Bronchial epithelial cell (primary cell): ENCODE measurements at places on chromosomes 16 and 17.

DNA sequence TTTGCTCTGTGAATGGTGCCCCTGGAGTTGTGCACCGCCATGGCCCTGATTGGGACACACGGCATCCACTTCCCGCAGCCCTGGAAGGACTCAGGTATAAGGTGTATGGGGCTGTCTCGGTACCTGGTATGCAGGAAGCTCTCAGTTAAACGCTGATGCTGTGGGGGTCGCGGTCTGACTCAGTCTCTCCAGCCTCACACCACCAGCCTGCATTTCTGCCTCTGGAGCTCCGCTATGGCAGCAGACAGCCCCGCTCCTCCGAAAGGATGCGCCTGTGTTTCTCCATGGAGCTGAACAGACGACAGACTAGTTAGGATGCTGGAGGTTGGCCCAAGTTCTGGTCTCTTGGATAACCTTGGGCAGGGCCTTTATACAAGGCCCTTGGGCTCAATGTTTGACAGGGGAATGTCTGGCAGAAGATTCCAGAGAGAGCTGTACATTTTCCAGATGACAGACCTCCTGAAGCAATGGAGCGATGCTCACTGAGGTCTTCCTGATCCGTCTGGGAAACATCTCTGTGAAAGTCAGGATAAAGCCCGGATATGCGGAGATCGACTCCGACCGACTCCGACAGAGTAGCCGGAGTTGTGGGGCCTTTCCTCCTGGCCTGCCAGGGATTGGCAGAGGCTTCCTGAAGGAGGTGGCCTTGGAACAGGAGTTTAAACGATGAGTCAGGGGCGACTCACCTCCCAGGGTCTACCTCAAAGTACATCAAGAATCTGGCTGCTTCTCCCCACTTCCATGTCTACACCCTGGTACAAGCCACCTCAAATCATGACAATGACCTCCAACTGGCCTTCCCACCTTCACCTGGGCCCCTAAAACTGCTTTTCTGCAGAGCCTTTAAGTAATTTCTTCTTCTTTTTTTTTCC is 21.9 kb upstream of the BCAR1 start:
- peak; percentile 70 for DNase-seq

- DNase-seq = no peak
These were observed 795 bp upstream of the HBM start for GRCh38 chr16:164827-165538.

GRCh38 chr16:4060009-4060408 is 56.2 kb downstream of the ADCY9 start:
- DNase-seq = no peak

DNA sequence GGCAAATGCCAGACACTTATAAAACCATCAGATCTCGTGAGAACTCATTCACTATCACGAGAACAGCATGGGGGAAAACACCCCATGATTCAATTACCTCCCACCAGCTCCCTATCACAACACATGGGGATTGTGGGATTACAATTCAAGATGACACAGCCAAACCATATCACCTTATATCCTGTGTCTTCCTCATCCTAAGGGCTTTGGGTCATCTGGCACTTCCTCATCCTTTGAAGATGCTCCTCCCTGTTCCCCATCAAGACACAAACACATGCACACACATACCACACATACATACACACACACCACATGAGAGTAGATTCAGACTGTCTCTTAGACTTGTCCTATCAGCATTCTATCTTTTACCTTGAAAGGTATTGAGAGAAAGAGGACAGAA is 2.8 kb upstream of the PMFBP1 start:
- DNase-seq = no peak

DNA sequence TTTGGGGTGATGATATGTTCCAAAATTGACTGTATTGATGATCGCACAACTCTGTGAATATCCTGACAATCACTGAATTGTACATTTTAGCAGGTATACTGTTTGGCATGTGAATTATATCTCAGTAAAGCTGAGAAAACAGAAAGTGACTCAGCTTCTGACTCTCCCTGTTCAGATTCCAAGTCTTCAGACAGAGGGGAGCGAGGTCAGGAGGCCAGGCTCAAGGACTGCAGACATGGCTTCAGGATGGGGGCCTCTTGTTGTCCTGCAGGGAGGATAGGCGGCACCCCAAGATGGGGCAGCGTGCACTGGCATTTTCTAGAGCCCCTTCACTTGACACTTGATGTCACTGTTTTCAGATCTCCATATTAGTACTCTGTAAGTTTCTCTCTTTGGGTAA is 45.6 kb downstream of the KNOP1 start:
- DNase-seq = peak; percentile 21

- peak; percentile 40 for DNase-seq
These were observed 71.0 kb upstream of the ATF7IP2 start for GRCh38 chr16:10314811-10315210.

DNA sequence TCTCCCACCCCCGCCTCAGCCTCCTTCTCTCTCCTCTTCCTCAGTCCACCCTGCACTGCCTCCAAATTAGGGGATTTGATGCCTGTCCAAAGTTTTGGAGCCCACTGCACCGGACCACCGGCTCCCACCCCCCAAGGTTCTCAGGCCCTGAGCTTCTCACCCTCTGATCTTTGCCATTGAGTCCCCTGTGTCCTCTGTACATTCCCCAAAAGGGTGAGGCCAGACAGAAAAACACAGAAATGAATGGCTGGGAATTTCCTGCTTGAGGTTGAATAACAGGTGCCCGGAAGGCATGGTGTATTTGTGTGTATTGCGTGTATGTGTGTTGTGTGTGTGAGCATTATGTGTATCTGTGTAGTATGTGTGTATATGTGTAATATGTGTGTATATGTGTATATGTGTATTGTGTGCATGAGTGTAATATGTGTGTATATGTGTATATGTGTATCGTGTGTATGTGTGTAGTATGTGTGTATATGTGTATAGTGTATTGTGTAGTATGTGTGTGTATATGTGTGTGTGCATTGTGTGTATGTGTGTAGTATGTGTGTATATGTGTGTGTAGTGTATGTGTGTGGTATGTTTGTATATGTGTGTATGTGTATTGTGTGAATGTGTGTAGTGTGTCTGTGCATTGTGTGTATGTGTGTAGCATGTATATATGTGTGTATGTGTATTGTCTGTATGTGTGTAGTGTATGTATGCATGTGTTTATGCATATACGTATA is 16.0 kb upstream of the CCL17 start:
- DNase-seq = peak; percentile 39

- DNase-seq = peak; percentile 28
These were observed 1.7 kb downstream of the TMEM170A start for GRCh38 chr16:75462806-75463205.

DNA sequence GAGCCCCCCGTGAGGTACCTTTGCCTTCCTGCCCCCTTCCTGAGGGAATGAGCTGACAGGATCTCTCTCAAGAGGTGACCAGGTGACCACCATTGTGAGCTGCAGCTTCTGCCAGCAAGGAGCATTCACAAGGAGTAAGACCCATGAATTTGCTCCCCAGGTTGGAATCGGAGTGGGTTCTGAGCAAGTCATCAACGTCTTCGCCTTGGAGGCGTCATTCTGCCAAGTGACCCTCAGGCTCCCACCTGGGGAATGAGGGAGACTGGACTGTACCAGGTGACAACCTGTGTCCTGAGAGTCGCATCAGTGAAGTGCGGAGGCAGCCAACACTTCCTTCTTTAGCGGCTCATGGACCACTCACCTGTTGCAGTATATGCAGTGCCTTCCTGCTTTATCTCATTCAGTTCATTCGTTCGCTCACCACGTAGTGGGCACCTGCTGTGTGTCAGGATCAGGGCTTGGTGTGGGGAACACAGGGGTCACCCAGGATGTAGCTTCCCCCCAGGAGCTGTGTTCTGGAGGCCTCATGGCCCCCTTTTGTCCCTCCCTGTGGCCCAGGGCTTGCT is 22.8 kb downstream of the WSCD1 start:
- no peak for DNase-seq

- no peak for DNase-seq
These were observed 918.8 kb upstream of the CDH8 start for GRCh38 chr16:62955033-62955349.

- DNase-seq = no peak
These were observed 3.4 kb upstream of the MAP1LC3B start for GRCh38 chr16:87388818-87389134.

GRCh38 chr17:67183531-67183930 is 61.5 kb downstream of the HELZ start:
- DNase-seq = no peak

DNA sequence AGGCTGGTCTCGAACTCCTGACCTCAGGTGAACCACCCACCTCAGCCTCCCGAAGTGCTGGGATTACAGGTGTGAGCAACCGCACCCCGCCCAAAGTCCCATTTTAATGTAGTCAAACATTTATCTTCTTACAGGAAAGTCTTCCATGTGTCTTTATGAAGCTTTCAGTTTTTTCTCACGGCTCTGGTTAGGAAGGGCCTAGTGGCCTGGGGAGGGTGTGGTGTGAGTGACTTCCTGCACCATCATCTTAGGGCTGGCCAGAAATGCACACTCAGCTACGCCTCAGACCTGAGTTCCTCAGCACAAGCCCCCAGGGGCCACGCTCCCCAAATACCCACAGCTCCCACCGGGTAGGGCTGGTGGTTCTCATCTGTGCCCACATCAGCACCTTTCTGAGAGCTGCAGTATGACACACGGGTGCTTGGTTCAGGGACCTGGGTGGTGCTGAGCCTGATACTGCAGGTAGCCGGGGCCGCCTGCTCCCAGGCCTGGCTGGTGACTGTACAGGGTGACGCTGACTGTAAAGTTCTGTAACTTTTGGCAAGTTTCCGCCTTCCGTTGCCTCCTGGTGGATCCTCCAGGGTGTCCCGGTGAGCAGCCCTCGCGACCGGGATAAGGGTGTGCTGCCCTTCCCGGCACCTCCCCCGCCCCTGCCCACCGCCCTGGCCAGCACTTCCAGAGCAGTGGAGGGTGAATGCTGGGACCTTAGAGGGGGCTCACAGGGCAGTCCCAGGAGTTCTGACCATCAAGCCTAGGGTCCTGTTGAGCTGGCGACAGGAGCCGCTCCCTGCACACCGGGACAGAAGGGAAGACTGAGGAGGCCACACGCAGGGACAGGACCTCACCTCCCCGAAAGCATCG is 52.5 kb downstream of the ZNF778 start:
- no peak for DNase-seq

- no peak for DNase-seq
These were observed 252.2 kb downstream of the CPPED1 start for GRCh38 chr16:12551530-12551929.

GRCh38 chr17:29085223-29085622 is 42.3 kb downstream of the PIPOX start:
- DNase-seq = no peak

GRCh38 chr17:45640141-45640850 is 143.8 kb upstream of the CRHR1 start:
- peak; percentile 65 for DNase-seq

- peak; percentile 59 for DNase-seq
These were observed 13.6 kb downstream of the CLEC16A start for GRCh38 chr16:10957771-10958482.

- no peak for DNase-seq
These were observed 3.9 kb upstream of the EFTUD2 start for GRCh38 chr17:44903012-44903685.

- peak; percentile 3 for DNase-seq
These were observed 72.5 kb downstream of the RBFOX1 start for GRCh38 chr16:7405166-7405565.

- no peak for DNase-seq
These were observed 27.6 kb upstream of the KPNB1 start for GRCh38 chr17:47622180-47622549.

- no peak for DNase-seq
These were observed 27.9 kb upstream of the DBNDD1 start for GRCh38 chr16:90046971-90047713.

DNA sequence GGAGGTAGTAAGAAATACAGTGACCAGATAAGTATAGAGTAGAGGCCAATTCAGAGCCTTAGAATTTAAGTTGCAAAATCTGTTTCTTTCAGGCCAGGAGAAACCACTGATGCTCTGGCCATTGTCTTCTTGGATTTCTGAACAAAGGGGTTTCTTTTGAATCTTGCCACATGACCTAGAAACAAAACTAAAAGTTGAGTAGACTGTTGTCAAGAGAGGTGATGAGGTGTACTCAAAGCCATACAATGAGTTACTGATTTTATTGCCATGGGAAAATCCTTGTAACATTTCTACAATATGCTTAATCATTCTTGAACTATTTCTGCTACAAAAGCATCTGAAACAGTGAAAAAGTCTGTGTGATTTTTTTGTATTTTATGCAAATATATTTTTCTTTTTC is 881.3 kb downstream of the CDH11 start:
- DNase-seq = no peak

GRCh38 chr17:30251931-30252330 is 16.4 kb upstream of the SLC6A4 start:
- DNase-seq = no peak

GRCh38 chr16:55386534-55387296 is 62.7 kb downstream of the IRX6 start:
- DNase-seq = peak; percentile 88

- DNase-seq = no peak
These were observed 402.2 kb downstream of the XYLT1 start for GRCh38 chr16:17068524-17068923.

GRCh38 chr16:83031524-83031923 is 404.8 kb downstream of the CDH13 start:
- DNase-seq = peak; percentile 13

GRCh38 chr17:7881276-7882054 is 7.1 kb upstream of the CHD3 start:
- DNase-seq = no peak

- no peak for DNase-seq
These were observed 60.6 kb downstream of the BEAN1 start for GRCh38 chr16:66487580-66488275.

DNA sequence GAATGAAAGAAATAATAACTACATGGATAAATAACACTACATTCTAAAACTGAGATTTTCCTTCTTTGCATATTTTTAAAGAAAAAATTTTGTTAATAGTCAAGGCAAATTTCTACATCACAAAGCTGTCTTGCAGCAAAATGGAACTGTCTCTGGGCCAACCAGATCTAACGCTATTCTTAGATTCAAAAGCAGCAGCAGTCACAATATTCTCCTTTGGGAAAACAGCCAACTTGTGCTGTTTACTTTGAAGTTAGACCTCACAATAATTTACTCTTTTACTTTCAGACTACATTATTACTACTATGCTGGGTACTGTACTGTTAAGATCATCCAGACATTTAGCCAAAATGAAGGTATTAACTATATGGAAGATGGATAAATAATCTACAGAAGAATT is 189.1 kb downstream of the CEP112 start:
- DNase-seq = no peak
